Stimulated activated CD8-positive, alpha-beta memory T cell treated with anti-CD3 and anti-CD28 coated beads, Interleukin-7, amount 100 ng/mL, for 1 hour (primary cell): ENCODE measurements at places on chromosomes 12 and 14.

- no peak for DNase-seq
These were observed 6.1 kb upstream of the NUAK1 start for GRCh38 chr12:106144847-106145246.

DNA sequence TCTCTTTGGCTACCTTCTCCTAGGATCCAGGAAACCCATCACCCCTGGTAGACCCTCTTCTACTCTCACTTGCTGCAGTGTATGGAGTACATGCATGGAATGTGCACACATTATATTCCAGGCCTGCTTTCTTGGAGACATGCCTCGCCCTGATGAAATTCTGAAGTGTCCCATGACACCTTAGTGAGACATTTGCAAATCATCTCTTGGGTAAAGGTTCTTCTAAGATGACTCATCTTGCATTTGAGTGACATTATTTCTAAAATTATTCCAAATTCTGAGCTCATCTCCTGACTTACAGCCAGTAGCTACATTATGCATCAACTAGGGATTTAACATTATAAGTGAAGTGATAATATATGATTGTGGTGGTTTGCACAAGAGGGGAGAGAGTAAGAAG, 49.8 kb downstream of the SDR9C7 start:
- no peak for DNase-seq

- DNase-seq: no peak
These were observed 42.3 kb upstream of the MDM1 start for GRCh38 chr12:68374307-68374982.

GRCh38 chr14:54488318-54488645, 498 bp downstream of the GMFB start:
- no peak for DNase-seq

- DNase-seq: no peak
These were observed 55.2 kb downstream of the MAP1LC3B2 start for GRCh38 chr12:116614194-116614915.

DNA sequence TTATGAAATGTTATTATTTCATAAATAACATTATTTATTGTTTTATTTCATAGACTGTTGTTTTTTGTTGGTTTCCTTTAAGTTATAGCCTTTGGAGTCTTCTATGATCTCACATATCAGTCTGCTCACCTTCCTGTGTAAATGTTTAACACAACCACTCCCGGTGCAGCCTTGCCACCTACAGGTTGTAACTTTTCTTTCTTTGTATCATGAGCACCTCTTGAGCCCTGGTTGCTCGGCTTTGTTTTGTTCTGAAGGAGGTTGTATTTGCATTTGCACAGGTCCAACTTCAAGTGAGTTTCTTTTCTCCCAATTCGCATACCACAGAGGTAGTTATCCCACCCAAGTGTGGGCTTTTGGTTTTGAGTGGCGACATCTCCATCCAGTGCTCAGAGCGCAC, 121.4 kb downstream of the SLC15A4 start:
- DNase-seq: no peak

DNA sequence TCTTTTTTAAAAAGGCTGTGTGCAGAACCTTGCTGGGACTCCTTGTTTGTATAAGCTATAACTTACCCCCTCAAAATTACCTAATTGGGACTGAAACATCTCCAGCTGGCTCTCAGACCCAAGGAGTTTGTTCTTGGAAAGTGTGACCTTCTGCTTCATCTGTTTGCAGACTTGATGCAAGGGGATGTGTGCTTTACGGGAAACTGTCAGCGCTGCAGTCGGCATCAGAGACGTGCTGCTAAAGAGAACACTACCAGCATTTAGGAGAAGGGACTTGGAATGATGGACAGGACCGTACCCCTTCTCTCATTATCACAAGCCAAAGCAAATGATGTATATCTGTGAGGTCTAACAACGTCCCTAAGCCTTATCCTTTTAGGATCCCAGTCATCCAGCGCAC, 174.2 kb upstream of the PARP11 start:
- DNase-seq: no peak

DNA sequence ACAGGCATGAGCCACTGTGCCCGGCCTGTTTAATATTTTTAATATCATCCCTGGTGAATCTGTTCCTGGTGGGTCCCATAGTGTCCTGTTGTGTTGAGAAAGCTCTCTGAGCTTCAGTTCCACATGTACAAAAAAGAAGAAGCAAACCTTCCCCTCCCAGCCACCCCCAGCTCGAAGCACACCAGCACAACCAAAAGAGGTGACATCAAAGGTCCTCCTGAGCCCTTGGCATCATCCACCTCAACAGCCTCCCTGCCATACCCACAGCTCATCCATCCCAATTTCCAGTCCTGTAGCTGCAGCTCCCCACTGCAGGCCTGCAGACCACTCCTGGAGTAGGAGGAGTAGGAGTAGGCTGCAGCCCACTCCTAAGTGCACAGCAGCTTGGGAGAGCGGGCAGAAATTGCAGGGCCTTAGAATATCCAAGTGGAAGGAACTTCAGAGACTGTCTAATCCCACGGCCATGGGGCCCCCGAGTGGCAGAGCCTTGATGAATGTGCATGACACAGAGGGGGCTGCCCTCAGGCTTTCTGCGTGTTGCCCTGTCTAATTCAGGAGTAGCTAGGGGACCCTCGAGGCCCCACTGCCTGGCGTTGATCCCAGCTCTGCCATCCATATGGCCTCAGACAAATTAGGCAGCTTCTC, 36.7 kb upstream of the CD9 start:
- DNase-seq: no peak

GRCh38 chr12:46664761-46665287, 161.0 kb downstream of the SLC38A4 start:
- DNase-seq: no peak

DNA sequence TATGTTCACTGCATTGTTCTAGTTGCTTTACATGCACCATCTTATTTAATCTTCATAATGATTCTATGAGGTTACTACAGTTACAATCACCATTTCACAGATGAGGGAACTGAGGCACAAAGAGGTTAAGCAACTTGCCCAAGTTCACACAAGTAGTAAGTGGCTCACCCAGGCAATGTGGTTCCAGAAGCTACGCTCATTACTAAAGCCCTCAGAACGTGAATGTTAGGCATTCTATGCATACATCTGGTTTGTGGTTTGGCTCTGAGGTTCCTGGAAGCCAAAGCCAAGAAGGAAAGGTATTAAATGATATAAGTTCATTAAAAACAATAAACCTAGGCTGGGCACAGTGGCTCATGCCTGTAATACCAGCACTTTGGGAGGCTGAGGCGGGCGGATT, 14.4 kb upstream of the VRTN start:
- DNase-seq: no peak

GRCh38 chr12:111799758-111800157, 33.0 kb downstream of the ALDH2 start:
- DNase-seq: no peak

GRCh38 chr12:46963977-46964971, 115.1 kb upstream of the PCED1B start:
- DNase-seq: no peak

- DNase-seq: no peak
These were observed 89.9 kb downstream of the SLC24A4 start for GRCh38 chr14:92412912-92413311.

DNA sequence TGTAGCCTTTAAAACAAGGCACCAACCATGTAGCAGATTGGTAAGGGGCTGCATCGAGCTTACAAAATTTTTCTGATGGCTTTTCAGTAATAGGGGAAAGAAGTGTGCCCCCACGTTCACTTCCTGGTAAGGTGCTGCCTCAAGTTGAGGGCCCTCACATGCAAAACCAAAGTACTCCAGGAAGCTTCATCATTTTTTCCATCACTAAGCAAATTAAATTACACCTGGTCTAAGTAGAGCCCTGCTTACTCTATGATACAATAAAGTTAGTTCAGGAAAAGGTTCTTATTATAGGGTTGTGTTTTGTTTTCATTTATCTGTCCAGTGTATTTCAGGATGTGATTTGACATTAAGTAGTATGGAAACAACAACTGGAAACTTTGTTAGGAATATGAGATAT, 15.0 kb upstream of the AKAP5 start:
- no peak for DNase-seq

DNA sequence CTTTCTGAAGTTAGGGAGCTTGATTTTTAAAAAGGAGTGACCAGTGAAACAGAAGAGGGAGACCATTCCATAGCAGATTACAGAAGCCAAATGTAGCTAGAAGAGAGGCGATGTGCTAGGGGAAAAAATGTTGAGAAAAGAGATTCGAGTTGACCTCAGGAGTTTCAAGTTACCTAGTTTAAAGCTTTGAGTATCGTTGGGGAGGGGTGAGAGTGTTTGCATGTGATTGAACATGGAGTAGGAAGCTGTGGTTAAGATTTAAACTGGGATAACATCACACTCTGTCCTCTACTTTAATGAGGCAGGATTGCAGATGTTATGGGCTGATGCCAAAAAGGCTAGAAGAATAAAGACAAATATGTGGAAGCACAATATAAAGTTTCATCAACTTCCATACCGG, 3.7 kb downstream of the LETMD1 start:
- DNase-seq: no peak

DNA sequence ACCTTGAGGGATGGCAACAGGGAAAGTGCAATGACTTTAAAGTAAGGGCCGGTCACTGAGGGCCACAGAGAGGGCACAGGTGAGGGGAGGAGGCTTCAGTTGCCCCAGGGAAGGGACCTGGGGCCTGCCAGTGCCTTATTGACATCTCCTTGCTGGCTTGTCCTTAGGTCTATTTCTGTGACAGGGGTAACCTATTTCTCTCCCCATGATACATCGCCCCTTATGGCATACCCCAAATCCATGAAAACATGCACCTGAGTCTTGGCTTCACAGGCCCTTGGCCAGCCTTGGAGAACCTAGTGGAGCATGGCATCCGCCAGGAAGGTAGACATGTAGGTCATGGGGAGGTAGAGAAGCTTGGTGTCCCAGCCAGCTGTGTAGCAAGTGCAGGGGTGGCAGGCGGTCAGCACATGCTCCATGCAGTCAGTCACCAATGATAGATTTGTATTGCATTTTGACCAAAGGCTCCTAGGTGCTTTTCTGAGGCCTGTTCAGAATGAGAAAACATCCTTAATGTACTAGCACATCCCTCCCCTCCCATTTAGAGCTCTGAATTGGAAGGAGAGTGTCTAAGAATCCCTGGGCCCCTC, 23.6 kb upstream of the RDH16 start:
- no peak for DNase-seq

- no peak for DNase-seq
These were observed 8.7 kb upstream of the ADCK1 start for GRCh38 chr14:77791225-77791600.

DNA sequence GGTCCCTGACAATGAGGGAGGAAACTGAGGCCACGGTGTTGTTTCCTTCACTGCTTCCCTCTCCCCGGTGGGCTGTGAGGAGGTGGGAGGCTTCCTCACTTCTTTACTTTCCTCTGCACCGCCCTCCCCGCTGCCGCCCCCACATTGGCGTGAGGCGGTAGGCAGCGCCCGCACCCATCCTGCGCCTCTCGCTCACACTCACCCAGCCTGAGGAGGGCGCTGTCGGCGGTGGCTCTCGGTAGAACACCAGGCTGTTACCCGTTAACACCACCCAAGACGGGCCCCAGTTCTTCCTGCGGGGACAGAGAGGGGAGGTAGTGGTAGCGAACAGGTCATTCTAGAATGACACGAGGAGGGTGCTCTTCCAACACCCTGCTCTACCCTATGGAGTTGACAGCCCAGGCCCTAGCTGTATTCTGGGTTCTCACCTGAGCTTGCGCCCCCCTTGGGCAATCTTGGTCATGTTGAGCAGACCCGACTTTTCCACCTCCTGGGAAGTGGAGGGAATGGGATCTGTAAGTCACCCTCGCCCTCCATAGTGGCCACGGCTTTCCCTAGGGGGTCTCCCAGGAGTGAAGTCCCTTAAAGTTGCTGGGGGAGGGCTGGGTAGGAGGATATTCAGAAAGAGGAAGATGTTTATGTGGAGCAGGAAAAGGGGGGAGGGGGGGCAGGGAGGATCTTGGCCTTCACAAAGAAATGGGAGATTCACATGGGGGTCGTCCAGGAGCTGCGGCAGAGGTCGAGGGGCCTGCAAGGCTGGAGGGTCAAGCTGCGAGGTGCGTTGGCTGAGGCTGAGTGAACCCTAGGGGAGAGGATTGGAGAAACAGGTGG, 3.3 kb downstream of the ARHGAP9 start:
- no peak for DNase-seq

DNA sequence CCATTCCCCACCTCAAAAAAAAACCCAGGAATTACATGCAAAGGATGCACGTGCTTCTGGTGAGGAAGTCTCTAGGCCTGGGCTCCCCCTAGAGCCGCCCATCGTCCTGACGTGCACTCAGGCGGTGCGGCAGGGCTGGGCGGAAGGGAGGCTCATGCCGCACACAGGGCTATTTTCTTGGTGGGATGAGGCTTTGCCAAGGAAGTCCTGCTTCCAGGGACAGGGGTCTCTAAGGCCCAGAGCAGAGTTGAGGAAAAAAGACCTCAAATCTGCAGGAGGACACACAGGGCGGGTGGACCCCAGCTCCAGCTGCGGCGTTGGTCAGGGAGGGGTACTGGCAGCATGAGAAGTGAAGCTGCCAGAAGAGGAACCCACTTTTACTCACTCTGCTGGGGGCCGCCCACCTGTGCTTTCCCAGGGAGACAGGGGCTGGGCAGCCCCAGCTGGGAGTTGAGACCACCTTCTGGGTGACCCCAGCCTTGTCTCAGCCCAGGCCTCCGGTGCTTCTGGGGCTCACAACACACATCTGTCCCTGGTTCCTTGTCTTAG, 4.2 kb downstream of the RHOF start:
- no peak for DNase-seq

DNA sequence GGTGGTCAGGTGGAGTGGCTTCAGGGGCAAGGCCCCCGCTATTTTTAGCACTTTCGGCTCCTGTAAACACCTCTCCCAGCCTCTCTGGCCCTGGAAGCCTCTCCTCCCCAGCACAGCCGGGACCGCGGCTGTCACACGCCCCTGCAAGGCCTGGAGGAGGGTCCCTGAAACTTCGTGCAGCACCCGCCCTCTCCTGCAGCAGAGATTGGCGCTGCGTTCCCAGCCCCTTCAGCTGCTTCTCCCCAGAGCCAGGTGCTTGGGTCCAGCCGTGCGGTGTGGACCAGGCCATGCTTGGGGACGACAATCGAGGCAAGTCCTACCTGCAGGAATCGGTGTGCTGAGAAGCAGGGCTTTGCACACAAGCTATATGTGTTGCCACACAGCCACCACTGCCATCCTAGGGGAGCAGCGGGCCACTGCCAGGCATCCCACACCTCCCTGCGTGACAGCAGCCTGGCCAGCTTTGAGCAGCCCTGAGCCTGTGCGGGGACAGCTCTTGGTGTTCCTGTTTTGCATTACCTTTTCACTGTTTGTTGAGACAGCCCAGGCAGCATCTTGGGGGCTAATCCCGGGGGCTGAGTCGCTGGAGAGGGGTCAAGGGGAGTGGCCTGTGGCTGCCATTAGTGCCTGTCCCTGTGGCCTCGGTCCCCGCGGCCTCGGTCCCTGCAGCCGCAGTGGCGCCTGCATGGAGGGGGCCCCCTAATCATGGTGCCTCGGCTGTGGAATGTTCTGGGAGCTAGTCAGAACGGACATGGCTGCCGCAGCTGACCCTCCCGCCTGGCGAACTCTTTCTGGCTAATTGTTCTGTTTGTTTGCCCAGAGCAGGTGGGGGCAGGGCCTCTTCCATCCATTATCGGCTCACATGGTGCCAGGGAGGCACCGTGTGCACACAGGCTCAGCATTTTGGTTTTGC, 27.6 kb upstream of the TRAF3 start:
- no peak for DNase-seq
